T-helper 1 cell (primary cell): ENCODE measurements at places on chromosomes 4 and X.

- no peak for DNase-seq
These were observed 311.4 kb downstream of the PRDM5 start for GRCh38 chr4:120611092-120611491.

DNA sequence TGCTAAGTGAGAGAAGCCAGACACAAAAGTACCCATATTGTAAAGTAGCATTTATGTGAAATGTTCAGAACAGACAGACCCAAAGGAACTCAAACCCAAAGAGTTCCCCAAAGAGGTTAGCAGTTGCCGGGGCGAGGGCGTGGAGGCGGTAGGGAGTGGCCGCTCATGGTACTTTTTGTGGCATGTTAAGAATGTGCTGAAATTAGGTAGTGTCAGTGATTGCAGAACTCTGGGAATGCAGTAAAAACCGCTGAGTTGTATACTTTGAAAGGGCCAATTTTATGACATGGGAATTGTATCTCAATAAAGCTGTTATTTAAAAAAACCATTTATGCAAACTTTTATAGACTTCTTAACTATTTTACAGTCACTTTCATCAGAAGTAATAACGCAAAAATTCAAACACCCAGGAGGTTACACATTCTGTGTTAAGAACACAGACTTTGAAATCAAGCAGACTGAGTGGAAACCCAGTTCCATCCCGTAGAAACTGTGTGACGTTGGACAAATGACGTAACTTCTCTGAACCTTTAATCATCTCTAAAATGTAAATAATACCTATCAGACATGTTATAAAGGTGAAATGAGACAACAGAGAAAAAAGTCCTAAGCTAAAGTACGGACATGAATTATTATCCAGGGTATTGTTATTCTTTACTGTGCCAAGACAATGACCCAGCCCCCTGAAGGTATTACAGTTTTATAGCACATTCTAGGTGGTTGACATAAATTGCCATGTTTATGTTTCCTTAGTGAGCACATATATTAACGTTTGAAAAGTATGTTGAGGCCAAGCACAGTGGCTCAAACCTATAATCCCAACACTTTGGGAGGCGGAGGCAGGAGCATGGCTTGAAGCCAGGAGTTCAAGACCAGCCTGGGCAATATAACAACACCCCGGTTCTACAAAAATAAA lies 19.7 kb downstream of the ZFP42 start:
- no peak for DNase-seq

- DNase-seq: no peak
These were observed 298.0 kb downstream of the DKK2 start for GRCh38 chr4:106738121-106738520.

DNA sequence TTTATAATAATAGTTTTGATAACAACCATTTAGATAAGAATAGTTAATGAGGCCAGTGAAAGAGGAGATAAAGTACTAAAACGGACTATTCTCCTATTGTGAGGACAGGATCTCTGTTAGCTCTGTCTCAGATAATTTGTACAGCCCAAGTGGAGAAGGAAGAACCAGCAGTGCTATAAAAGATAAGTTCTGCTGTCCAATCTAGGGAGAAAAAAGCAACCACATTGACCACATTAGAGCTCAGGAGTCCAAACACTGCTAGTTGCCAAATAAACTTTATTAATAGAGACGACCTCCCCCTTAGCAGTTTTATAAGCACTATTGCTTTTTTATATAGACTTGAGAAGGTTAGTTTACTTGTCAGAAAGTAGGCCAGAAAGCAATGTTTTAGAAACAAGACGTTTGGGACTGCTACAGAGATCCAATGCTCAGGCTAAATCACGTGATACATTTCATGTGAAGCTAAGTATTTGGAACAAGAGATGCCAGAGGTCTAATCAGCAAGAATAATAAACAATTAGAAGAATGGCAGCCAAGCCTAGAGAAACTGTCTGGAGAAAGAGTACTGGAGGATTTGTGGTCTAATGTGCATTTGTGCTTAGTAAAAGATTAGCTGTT lies 15.9 kb downstream of the IL15 start:
- no peak for DNase-seq

DNA sequence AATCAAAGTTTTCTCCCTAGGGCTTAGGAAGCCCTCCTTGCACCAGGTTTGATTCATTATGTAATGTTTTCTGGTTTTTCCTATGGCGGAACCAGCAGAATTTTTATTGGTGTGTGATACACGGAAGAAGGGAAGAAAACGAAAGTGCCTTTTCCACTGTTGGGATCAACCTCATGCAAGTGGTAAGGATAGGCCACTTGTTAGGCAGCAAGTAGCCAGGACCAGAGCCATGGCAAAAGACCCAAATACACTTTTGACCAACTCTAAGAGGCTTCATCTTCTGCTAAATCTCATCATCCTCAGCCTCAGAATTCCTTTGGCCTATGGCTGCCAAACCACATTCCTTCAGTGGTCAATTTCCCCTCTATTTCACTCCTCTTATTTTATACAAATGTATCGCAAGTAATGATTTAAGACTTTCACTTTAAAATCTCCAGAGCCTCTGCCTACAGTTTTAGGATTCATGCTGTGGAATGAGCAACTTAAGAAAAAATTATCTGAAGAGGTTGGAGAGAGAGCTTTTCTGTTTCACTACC lies 21.2 kb downstream of the PPAT start:
- DNase-seq: no peak

GRCh38 chr4:139734201-139734874 lies 68.7 kb downstream of the MGST2 start:
- no peak for DNase-seq

DNA sequence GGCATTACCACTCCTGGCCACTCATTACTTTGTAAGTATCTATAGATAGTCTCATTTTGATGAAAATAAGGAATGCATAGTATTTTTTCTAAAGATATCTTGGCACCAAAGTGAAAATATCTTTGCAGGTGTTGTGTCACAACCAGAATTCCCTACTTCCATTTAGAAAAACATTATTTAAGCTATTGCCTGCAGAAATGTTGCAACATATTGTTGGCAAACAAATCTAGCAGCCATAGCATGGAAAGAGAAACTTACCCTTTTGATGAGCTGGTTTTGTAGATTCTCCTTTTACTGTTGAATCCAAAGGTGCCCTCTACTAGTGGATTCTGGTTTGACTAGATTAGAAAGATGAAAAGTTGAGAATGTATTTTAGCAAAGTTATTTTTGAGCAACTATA lies 138.8 kb downstream of the AREG start:
- DNase-seq: no peak

GRCh38 chrX:17846045-17846444 lies 15.1 kb downstream of the RAI2 start:
- no peak for DNase-seq

DNA sequence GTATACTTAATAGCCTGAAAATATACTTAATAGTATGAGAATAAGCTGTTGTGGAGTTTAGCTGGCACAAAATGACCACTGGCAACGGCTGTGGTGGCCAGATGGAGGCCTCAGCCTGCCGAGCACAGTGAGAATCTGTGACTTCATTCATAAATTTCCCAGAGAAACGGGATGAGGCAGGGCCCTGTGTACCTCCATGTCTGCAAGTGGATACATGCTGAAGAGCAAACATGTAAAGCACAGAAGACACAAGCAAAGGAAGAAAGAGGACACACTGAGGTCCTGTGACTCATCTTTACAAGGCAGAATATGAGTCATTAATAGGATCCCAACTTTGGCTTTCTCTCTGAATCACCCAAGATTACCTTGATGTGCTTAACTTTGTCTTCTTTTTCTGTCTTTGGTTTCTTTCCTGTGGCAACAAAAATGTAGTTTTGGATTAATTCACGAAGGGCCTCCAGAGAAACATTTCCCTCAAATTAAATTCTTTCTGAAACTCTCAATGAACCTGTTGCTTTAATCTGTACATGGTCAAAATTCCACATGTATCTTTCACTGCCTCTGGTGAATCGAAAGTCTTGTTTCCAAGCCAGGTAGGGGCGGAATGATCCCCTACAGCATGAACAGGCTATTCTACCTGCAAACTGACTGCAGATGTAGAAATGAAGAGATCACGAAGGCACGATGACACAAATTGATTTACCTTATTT lies 56.4 kb downstream of the IRF2 start:
- no peak for DNase-seq

GRCh38 chrX:118216087-118216486 lies 99.5 kb upstream of the KLHL13 start:
- no peak for DNase-seq

- no peak for DNase-seq
These were observed 106.4 kb upstream of the RPS6KA3 start for GRCh38 chrX:20373063-20373462.

DNA sequence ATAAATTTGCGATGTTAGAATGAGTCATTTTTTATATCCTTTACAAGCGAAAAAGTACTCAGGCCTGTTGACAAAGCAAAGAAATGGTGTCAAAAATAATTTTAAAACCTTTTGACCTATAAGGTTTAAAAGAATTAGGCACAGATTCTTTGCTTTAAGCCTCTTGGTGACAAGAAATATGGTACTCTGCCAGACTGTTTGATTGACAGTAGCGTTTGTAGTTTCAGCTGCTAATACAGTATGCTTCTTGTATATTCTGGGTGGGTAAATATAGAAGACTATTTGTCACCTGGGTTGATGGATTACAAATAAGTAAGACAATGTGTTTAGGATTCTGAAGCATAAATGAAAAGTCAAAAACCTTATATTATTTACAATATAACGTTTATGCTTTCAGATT lies 193.1 kb upstream of the PITX2 start:
- DNase-seq: no peak

DNA sequence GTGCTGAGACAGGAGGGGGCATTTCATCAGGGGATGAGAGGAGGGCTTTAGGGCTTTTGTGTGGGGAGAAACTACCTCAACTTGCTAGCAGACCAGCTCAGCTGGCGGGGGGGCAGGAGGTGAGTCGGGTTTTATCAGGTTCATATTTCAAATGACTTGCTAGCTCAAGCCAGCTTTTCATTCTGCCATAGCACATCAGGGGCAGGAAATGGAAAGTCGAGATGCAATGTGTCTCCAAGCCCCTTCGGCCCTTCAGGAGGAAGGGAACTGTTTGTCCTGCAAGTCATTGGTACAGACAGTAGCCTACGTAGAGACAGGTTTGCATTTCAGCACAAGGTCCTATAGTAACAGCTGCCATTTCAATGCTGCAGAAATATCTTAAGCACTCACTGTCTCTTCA lies 194.1 kb downstream of the PTTG2 start:
- no peak for DNase-seq

DNA sequence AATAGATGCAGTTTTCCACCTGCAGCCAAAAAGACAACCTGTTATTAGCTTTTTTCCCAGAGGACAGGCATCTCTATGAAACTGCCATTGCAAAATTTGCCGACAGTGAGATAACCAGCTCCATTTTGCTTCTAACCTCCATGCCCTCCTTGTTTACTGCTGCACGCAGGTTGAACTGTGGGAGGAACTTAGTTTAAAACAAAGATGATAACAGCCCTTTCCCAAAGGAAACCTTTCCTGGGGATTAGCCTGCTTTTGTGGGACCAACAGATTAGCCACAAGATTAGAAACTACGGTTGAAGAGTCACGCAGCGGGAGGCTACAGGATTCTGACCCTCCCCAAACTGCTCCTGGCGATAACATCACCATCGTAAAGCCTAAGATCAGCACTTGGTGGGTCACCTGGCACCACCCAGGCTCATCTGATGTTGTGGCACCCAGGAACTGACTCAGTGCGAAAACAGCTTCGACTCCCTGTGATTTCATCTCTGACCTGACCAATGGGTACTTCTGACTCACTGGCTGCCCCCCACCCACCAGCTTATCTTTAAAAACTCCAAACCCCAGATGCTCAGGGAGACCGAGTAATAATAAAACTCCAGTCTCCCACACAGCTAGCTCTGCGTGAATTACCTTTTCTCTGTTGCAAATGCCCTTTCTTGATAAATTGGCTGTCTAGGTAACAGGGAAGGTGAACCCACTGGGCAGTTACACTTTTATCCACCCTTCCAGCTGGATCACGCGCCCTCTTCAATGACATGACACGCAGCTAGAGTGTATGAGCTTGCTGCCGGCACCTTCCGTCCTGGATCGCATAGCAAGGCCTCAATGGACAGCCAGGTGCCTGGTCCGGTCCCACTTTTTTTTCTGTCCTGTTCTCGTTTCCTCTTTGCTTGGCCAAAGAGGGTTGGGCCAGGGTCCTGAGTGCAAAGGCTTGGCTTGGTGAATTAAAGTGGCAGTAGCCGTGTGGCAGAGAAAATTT lies 27.2 kb downstream of the NOP14 start:
- no peak for DNase-seq

- no peak for DNase-seq
These were observed 22.7 kb upstream of the TBC1D14 start for GRCh38 chr4:6886886-6887285.

DNA sequence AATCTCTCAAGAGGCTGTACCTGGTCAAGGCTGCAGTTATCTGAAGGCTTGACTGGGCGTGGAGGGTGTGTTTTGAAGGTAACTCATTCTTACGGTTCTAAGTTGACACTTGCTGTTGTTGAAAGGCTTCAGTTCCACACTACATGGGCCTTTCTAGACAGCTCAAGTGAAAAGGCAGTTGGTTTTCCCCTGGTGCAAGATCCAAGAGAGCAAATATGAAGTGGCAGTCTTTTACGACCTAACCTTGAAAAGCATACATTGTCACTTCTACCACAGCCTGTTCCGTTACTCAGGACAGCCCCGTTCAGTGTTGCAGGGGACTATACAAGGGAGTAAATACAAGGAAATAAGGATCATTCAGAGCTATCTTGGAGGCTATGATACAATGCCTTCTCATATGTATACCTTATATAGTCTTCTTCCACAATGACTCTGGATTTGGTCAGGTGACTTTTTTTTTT lies 46.2 kb downstream of the PDS5A start:
- DNase-seq: no peak

DNA sequence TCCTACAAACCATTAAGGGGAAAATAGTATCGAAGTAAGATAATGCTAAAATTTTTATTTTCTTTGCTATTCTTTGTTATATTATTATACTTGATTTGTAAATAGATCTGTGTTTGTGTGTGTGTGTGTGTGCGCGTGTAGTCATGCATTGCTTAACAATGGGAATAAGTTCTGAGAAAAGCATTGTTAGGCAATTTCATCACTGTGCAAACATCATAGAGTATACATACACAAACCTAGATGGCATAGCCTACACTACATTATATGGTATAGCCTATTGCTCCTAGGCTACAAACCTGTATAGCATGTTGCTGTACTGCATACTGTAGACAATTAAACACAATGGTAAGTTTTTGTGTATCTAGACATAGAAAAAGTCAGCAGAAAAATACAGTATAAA lies 17.1 kb downstream of the MTTP start:
- DNase-seq: no peak
